Frontal cortex (tissue), 4 donors: ENCODE measurements at places on chromosomes 6 and 20.

GRCh38 chr20:38673725-38674091 is 50.6 kb upstream of the SLC32A1 start:
- no peak for DNase-seq

DNA sequence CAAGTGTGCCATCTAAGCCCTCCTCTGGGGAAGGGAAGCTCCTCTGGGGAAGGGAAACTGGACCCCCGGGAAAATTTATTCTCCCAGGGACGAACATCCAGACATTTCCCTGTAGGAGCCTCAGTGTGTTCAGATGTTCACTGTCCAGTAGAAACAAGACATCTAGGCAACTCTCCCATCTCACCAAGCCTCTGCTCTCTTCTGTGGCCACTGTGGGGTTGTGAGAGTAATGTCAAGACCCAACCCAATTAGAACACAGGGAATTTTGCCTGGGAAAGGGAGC is 3.6 kb upstream of the PTGIS start:
- DNase-seq, result no peak

- no peak for DNase-seq
Observed at GRCh38 chr6:155026706-155027045, 31.6 kb downstream of the TIAM2 start.

DNA sequence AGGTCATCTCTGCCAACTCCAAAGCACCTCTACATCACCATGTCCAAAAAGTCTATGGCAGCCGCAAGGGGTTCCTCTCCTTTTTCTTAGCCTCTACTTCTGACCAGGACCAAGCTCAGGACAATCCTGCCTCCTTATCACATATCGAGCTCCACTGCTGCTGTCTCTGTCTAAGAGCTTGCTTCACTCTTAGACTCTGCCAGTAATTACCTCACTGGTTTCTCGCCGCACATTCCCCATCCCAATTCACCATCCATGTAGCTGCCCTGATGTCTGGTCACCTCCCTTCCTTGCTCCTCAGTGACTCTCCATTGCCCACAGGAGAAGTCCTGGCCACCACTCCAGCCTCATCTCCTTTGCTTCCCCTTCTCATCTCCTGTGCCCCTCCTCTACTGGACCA is 24.1 kb upstream of the PI16 start:
- no peak for DNase-seq

DNA sequence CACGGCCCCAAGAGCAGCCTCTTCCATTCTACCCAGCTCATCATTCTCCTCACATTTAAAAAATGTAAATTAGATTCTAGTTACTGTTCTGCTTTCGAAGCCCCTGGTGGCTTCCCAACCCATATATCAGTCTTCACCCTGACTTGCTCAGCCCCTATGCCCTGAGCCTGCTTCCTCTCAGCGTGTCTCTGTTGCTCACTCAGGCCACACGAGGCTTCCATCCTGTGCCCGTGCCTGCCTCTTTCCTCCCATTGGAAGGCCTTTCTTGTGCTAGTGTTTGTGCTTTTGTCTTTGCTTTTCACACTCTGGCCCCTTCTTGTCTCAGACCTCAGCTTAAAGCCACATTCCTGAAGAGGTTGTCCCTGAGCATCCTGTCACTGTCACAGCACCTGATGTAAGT is 78.1 kb downstream of the AFDN start:
- DNase-seq, result no peak

DNA sequence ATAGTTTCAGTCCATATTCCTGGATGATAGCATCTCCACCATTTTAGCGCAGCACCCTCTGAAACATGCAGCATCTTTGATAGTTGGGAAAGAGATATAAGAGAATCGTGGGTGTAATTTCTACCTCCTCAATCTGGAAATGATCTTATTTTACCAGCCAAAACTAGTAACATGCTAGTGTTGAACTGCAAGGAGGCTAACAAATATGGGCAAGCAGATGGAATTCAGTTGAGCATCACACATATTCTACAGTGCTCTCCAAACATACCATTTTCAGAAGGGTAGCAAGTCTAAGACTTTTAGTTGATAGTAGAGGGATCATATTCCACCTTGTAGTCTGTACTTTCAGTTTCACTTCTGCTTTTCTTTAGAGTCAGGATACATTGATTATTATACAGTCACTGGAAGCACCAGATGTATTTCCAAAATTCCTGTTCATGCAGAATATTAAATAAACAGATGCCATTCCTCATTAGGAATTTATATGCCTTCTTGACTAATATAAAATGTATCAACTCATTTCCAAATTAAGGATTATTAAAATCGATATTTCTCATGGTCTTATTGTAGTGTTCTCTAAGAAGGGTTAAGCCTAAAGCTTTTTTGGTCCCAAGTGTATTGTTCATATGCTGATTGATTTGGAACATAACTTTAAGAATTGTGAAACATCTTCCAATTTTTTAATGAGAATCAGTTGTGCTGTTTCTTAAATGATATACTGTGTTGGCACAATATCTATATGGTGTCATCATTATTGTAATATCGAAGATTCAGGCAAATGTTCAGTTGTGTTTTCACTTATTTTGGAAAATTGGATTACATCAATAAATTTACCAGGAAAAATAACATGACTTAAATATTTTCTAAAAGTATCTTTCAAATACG is 362.0 kb downstream of the CENPW start:
- no peak for DNase-seq

DNA sequence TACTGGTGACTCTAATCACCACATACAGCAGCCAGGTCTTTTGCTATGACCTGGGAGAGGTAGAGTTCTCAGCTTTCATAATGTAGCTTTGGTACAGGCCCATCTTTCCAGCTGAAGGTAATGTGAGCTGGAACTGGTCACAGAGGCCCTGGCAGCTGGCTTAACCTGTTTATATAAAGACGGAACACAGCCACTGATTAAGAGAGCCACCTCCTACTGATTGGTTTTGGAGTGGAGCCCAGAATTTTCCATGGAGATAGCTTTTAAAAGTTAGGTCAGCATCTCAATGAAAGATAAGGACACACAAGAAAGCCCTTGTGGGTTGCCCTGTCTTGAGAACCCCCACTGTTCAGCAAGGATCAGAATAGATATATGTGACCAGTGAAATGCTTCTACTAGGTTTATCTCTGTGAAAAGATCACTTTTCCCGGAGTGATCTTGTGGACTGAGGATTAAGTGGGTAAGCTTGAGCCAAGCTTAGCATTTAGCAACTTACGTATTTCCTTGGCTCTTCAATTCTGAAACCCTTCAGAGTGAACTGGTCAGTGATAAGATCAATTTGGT is 213.7 kb upstream of the CITED2 start:
- DNase-seq, result no peak

GRCh38 chr6:514396-514978 is 122.9 kb downstream of the IRF4 start:
- no peak for DNase-seq

- no peak for DNase-seq
Observed at GRCh38 chr6:116557893-116558292, 4.3 kb downstream of the CALHM4 start.

- DNase-seq, result no peak
Observed at GRCh38 chr20:12030470-12030869, 112.8 kb downstream of the BTBD3 start.

DNA sequence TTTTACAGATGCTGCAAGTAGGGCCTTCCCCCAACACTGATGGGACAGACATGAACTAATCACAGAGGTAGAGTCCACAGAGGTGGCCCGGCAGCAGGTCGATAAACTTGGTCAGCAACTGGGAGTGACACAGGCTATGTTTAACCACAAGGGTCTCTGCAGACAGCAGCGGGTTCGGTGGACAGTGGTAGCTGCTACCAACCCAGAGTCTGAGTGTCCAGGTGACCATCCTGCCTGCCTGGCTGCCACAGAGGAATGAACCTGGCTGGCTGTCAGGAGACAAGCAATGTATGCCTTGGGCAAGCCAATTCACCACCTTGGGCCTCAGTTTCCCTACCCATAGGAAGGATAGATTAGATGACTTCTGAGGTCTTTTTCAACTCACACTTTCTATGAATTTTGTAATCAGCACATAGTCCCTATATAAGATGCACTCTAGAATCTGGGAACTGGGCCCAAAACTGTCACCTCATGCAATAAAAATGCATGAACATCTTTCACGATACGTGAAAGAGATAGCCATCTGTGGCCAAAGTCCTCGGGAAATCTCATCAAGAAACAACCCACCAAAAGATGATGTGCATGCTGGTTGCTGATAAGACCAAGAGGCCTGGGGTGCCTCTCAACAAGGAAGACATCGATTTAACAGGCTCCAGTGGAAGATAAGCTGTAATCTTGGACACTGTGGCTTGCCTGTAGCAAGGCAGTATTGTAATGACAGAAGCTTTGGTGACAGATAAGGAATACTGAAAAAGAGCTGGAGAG is 30.5 kb downstream of the MDGA1 start:
- DNase-seq, result no peak

DNA sequence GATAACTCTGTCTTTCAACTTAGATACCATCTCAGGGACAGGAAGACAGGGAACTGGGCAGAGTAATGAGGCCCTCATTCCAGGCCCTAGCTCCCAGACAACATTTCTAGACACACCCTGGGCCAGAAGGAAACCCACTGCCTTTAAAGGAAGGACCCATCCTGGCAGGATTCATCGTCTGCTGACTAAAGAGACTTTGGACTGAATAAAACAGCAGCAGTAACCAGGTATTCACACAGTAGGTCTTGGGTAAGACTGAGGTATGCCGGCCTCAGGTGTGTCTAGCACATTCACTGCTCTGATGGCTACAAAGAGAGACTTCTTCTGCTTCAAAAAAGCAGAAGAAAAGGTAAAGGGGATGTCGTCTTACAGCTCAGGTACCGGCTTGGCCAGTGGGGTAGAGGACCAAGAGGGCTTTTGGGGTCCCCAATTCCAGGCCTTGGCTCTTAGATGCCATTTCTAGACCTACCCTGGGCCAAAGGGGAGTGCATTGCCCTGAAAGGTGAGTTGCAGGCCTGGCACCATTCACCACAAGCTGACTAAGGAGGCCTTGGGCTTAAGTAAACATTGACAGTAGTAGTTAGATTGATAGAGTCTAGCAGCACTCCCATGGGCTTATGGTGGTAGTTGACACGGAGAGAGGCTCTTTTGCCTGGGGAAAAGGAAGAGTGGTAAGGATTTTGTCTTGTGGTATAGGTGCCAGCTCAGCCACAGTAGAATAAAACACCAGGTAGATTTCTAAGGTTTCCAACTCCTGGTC is 13.4 kb downstream of the SNX14 start:
- DNase-seq, result no peak

GRCh38 chr20:34420975-34421374 is 57.9 kb downstream of the ITCH start:
- DNase-seq, result no peak

DNA sequence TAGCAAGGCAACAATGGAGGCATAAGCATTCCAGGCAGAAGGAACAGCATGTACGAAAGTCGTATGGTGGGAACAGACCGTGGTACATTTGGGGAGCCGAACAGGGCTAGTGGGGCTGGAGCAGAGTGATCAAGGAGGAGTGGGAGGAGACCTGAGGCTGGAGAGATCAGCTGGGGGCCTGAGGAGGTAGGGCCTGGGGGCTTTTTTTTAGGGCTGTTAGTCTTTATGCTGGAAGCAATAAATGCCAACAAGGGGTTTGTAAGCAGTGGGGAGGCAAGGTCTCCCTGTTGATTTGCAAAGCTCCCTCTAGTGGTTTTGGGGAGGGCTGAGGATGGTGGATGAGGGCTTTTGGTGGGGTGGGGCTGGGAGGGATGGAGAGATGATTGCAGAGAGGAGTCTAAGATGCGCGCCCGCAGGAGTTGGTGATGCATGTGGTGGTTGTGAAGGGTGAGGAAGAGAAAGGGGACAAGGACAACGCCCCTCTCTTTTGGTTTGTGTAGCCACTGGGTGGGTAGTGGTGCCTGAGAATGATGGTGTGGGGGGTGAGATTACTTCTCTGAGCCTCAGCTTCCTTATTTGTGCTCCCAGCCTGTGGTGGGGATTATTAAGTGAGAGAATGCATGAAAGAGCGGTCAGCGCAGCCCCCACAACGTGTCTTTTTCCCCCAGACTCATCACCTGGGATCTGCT is 74.1 kb upstream of the TOX2 start:
- no peak for DNase-seq

DNA sequence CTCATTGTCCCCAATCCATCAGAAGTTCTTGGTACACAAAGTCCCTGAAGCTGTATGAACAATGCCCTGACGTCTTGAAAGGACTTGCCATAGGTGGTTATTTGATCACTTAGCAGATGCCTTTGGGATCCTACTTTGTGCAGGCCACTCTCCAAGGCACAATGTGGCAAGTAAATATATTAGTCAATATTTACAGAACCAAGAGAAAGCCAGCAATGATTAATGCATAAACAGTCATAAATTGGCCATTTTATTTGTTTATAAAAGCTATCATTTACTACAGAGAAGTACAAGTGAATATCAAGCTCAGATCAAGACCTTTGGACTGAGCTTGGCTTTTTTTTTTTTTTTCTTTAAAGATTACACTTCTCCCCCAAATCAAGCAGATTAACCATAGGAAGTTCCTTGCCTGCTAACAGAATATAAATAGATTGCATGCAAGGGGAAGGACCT is 161.8 kb downstream of the MTHFD1L start:
- DNase-seq, result no peak

DNA sequence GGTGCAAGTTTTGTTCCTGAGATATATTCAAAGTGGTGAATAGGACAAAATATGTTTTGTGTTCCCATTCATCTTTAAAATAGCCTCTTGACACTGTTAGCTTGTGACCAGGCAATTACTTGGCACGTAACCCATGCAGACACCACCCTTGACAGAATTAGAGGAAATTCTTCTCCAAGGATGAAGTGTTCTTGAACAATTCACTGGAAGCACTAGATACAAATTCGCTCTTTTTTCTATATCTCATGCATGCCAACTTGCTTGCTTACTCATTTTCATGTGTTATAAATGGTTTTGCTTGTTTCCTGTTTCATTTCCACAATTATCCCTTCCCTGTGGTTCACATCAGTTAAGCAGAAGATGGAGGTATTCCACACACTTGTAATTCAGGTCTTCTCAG is 105.2 kb upstream of the MAN1A1 start:
- no peak for DNase-seq

DNA sequence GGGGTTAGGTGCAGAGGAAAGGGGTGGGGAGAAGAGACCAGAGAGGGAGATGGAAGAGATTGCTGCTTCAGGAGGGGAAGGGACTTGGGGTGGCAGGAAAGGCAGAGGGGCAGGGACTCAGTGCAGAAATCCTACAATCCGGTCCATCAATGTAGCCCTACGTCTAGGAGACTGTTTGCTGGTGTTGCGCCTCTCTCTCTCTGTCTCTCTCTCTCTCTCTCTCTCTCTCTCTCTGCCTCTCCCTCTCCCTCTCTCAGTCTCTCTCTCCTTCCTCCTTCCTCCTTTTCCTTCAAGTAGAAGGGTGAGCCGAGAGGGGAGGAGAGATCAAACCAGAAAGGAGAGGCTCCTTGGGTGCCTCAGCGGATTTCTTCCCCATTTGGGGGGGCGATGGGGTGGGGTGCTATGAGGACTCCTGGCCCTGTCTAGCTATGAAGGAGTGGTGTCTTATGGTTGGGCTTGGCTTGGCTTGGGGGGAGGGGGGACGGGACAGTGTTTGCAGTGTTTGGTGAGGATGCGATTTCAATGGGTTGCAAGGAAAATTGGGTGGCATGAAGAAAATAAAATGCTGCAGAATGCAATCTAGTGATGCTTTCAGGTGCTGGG is 181.2 kb downstream of the TBXT start:
- DNase-seq, result no peak

- DNase-seq, result peak; percentile 37
Observed at GRCh38 chr6:107957308-107957908, 600 bp downstream of the SEC63 start.

- no peak for DNase-seq
Observed at GRCh38 chr6:35048631-35049083, 92.5 kb downstream of the TCP11 start.
